ENCODE measurements at places on chromosomes 7 and 10. TPM values are rescaled to one million over a fixed set of nuclear protein-coding genes. Genes with fewer than 3 reads are reported as not detected.
A peak's percentile ranks its signal among the peaks of the same experiment; 100 is the strongest.

CHN2 gene
- 0.20 TPM for total RNA-seq

PSD gene
- 1.5 TPM for total RNA-seq

PPP1R17 gene
- not detected for total RNA-seq

SLC18A3 gene
- total RNA-seq: not detected

- DNase-seq: peak; percentile 31
These were observed 17.5 kb upstream of the MTPN start for GRCh38 chr7:135994466-135995205.

GRCh38 chr10:43424416-43424815 is 12.5 kb upstream of the ZNF487 start:
- DNase-seq: no peak

GRCh38 chr10:112958275-112958995 is 8.4 kb downstream of the TCF7L2 start:
- DNase-seq: peak; percentile 82

DNA sequence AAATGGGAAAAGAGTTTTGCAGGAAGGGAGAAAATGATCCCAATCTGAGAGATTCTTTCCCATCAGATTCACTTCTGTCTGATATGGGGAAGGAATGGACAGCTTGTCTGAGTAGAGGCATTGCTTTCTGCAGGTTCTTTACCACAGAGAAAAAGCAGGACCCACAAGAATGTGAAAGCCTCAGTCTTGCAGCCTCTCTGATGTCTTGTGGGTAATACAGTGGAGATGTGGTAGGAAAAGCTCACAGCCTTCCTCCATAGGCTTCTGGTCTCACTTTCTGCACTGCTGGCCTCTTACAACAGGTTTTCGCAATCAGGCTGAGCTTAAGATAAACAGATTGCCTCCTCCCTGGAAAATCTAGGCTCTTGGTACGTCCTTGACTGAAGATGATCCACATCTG is 551 bp downstream of the IFIT1 start:
- peak; percentile 73 for DNase-seq

GRCh38 chr7:149196151-149196704 is 882 bp downstream of the ZNF282 start:
- DNase-seq: no peak

DNA sequence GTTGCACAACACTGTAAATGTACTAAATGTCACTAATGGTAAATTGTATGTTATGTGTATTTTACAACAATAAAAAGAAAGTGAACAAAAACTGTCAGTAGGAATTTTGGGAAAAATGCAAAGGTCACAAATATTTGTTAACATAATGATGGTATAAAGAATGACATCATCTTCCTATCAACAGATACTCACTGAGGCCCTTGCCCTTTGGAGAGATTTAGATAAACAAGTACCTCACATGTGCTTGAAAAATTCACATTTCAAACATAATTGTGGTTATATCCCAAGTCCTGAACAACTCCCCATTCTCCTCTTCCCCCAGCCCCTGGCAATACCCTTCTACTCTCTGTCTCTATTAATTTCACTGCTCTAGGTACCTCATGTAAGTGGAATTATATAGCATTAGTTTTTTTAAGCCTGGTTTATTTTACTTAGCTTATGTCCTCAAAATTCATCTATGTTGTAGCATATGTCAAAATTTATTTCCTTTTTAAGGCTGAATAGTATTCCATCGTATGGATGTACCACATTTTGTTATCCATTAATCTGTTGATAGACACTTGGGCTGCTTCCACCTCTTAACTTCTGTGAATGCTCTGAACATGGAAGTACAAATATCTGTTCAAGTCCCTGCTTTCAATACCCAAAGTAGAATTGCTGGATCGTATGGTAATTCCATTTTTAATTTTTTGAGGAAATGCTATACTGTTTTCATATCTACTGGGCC is 90.5 kb downstream of the WIPF3 start:
- DNase-seq: no peak

- DNase-seq: peak; percentile 50
These were observed 32.6 kb upstream of the TECTB start for GRCh38 chr10:112250555-112250954.
